PC-3 (cell line): ENCODE measurements at places on chromosomes 3 and 15. TPM values are rescaled to one million over a fixed set of nuclear protein-coding genes. Genes with fewer than 3 reads are reported as not detected.

- no peak overlapping the region for H3K4me3 ChIP-seq
- no peak overlapping the region for H3K27ac ChIP-seq
- no peak for DNase-seq
- no peaks in the 10 kb centered on the region for H3K27me3 ChIP-seq
- H3K4me1 ChIP-seq: peaks cover 13% of the 10 kb centered on the region
Measured at GRCh38 chr3:195219351-195220230, 51.4 kb downstream of the XXYLT1 start.

DNA sequence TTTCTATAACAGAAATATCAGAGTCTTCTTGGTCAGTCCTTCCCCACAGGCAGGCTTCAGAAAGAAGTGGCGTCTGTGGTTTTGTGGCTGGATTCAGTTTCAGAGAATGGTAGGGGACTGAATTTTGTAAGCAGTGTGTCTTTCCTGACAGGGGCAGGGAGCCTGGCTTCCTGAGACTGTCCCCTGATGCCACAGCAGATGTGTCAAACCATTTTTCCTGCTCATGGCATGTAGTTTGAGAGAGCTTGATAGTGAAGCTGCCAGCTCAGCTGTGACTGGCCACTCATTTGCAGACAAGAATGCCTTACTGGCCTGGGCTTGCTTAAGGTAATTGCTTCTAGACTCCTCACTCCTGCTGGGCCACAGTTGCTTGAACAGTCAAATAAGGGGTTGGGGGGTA is 26.4 kb downstream of the LARS2 start:
- no peak for DNase-seq
- H3K36me3 ChIP-seq: peaks cover 8% of the 10 kb centered on the region; the same call in 1 of the 2 replicates
- H3K27me3 ChIP-seq: no peaks in the 10 kb centered on the region
- no peak overlapping the region for H3K4me3 ChIP-seq

SV2B gene
- not detected in 2 replicates for total RNA-seq

ARNT2 gene
- 0.11 and 0.35 TPM in 2 replicates for total RNA-seq

DNA sequence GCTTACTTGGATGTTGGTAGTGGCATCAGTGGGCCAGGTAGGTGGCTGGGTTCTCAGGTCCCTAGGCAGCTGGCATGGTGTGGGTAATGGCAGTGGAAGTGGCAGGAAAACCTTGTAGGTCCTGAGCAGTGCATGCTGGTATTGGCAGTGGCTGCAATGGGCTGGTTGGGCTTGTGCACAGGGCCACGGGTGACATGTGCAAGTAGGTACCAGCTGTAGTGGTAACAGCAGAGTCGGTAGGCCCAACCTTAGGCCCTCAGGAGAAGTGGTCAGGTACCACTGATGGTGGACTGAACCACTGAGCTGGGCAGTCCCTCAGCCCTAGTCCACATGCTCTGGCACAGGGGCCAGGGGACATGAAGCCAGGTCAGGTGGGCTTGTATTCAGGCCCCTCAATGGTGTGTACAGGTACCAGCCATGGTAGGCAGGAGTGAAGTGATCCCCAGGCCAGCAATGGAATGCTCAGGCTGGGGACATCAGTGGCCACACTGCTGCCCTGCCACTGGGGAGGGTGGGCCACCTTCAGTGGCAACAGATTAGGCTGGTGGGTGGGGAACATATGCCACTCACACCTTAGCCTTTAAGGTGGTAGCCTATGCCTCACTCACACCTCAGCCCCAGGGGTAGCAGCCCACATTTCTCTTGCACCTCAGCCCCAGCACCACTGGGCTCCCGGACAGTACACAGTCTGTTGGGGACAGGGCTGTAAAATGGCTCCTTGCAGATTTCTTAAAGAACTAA is 118.1 kb downstream of the LRRK1 start:
- H3K27me3 ChIP-seq: no peaks in the 10 kb centered on the region
- H3K27ac ChIP-seq: no peak overlapping the region
- no peak overlapping the region for H3K4me3 ChIP-seq
- no peaks in the 10 kb centered on the region for H3K4me1 ChIP-seq
- peaks cover 6% of the 10 kb centered on the region for H3K36me3 ChIP-seq
- no peak for DNase-seq

ROBO2 gene
- total RNA-seq: not detected in 2 replicates

CD200R1 gene
- total RNA-seq: not detected in 2 replicates

HRH1 gene
- total RNA-seq: 5.9 and 7.5 TPM in 2 replicates

DNA sequence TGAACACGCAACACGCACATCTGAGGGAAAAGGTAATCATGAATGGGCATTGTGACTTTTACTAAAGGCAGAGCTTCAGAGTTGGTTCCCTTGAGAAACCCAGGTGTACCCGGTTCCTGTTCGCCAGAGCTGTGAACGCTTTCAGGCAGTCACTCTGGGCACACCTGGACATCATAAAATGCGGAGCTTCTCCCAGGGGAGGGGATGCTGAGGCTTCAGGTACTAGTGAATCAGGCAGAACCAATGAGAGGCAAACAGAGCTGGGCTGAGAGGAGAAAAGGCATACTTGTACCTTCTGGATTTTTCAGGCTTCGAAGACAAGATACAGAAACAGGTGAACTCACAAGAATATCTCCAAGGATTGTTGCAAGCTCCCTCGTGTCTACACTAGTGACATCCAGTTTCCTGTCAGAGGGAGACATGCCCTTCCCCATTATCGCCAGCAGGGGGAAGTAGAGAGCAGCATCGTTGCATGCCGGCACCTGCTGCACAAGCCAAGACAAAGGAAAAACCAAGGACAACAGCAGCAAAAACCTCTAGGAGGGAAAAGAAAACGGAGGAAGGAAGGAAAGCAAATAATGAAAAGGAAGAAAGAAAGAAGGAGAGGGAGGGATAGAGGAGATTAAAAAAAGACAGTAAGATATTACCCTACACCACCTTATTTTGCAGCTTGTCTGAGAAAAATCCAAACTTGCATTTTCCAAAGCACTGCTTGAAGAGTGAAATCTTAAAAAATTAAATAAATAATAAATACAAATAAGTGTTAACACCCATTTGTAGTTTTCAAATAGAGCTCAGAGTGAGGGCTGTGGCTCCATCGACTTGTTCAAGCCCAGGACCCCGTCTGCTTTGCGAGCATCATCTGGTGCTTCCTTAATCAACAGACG is 2.0 kb downstream of the AHSG start:
- peak overlapping the region; percentile 22; the same call in 1 of the 2 replicates for H3K4me3 ChIP-seq
- H3K27ac ChIP-seq: no peak overlapping the region
- peak; percentile 90 for DNase-seq

DNA sequence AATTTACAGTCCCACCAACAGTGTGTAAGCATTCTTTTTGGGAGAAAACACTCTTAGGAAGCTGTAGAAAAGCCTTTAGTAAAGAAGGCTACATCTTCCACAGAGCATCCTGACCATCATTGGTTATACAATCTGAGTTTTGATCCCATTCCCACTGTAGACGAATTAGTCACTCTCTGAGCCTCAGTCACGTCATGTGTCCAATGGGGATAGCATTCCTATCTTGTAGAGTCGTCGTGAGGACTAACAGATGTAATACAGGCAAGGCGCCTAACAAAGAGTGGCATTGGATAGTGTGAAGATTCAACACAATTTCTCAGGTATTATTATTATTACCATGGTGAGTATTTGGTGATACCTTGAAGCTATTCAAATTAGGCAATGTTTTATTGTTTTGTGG is 44.0 kb upstream of the ALDH1A3 start:
- H3K27ac ChIP-seq: no peak overlapping the region
- no peak for DNase-seq
- H3K4me3 ChIP-seq: no peak overlapping the region

DNA sequence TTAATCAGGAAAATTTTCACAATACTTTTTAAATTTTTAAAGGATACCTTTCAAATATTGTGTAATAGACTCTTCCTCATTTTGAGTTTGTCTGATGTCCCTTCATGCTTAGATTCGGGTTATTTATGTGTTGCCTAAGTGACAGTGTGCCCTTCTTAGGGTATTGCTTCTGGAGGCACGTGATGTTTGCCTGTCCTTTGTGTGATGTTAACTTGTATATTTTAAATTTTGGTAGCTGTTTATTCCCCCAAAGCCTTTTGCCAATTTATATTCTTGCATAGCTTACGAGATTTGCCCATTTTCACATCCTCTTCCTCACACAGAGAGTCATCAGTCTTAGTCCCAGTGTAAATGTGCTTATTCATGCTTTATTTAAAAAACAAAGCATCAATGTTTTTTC is 433.1 kb downstream of the EPHB1 start:
- no peaks in the 10 kb centered on the region for H3K4me1 ChIP-seq
- DNase-seq: no peak
- H3K27me3 ChIP-seq: no peaks in the 10 kb centered on the region
- no peak overlapping the region for H3K27ac ChIP-seq

GHSR gene
- not detected in 2 replicates for total RNA-seq

DNA sequence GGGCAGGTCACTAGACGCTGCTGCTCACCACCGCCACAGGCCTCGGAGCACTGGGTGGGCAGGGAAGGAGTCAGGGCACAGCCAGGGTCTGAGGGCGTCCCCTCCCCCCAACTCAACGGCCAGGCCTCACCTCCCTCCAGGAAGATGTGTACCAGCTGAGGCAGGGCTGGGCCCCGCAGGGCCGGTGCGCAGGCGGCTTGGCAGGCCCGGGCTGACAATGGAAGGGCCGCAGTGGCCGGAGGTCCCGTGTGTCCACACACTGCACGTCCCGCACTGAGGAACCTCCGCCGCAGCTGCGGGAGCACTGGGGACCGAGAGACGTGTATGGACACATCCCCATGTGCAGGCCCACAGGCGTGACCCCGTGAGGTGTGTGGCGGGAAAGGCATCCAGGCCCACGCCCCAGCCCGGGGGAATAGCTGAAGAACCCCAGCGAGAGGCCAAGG is 47.4 kb downstream of the ADAMTS7 start:
- no peak overlapping the region for H3K27ac ChIP-seq
- no peaks in the 10 kb centered on the region for H3K27me3 ChIP-seq
- H3K4me1 ChIP-seq: no peaks in the 10 kb centered on the region
- DNase-seq: no peak

DNA sequence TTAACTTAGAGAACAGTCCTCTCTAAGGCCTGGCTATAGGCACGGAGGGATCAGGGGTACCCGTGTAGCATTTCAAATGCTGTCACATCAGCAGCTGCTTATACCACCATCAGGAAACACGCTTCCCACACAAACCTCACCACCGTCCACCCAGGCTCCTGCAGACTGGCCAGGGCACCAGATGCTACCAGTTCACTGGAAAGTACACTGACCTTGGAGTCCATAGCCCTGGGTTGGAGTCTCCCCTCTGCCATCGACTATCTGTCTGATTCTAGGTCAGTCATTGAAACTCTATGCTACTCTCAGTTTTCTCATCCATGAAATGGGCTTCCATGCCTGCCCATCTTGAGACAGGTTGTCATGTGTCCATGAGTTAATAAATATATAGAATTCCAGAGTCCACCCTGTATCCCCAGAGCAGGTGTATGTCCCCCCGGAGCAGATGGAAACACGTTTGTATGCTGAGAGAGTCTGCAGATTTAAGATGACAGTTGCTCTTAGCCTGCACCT is 156.0 kb upstream of the SMAD3 start:
- H3K4me3 ChIP-seq: no peak overlapping the region
- H3K36me3 ChIP-seq: no peaks in the 10 kb centered on the region
- H3K4me1 ChIP-seq: no peaks in the 10 kb centered on the region
- H3K27me3 ChIP-seq: no peaks in the 10 kb centered on the region
- no peak for DNase-seq

HIGD2B gene
- total RNA-seq: 0.11 TPM in 1 of 2 replicates, not detected in the other

FGF7 gene
- not detected in 2 replicates for total RNA-seq

GCNT3 gene
- 0.18 TPM in 1 of 2 replicates, not detected in the other for total RNA-seq

DNA sequence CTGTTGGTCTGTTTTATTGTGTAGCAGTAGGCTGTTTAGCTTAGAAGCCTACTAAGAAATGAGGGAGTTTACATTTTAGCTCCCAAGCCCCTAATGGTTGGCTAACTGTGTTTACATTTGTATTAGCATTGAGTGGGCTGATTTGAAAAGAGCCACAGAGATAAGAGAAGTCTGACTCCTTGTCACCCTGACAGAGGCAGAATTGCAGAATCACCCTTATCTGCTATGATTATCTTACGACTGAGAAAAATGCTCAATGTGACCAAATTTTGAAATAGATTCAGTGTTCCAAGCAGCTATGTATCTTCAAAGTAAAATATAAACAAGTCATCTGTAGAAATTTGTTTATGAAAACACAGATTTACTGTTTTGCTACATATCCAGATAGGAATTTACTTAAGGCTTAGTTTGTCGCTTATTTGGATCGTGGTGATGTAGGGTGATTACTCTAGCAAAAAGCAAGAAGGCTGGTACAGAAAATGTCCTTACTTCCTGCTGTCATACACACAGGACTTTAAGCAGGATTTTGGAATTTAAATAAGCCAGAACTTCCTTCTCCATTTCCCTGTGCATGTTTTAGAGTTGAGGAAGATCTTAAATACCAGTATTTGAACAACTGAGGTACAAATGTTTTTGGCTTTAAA is 19.0 kb downstream of the SEMA6D start:
- no peak overlapping the region for H3K4me3 ChIP-seq
- no peaks in the 10 kb centered on the region for H3K27me3 ChIP-seq
- H3K4me1 ChIP-seq: no peaks in the 10 kb centered on the region
- DNase-seq: no peak
- H3K27ac ChIP-seq: no peak overlapping the region
- H3K36me3 ChIP-seq: no peaks in the 10 kb centered on the region

IL17RD gene
- total RNA-seq: 3.1 and 3.7 TPM in 2 replicates

GRCh38 chr3:178001670-178002101 is 534.5 kb upstream of the KCNMB2 start:
- no peaks in the 10 kb centered on the region for H3K27me3 ChIP-seq
- H3K27ac ChIP-seq: no peak overlapping the region
- no peaks in the 10 kb centered on the region for H3K36me3 ChIP-seq
- DNase-seq: no peak
- H3K4me1 ChIP-seq: no peaks in the 10 kb centered on the region
- no peak overlapping the region for H3K4me3 ChIP-seq

CLRN1 gene
- total RNA-seq: not detected in 2 replicates

TMCO5A gene
- not detected in 2 replicates for total RNA-seq

GRCh38 chr3:114758831-114759699 is 388.0 kb downstream of the ZBTB20 start:
- H3K27me3 ChIP-seq: no peaks in the 10 kb centered on the region
- DNase-seq: no peak
- no peaks in the 10 kb centered on the region for H3K36me3 ChIP-seq
- H3K4me3 ChIP-seq: no peak overlapping the region

DNA sequence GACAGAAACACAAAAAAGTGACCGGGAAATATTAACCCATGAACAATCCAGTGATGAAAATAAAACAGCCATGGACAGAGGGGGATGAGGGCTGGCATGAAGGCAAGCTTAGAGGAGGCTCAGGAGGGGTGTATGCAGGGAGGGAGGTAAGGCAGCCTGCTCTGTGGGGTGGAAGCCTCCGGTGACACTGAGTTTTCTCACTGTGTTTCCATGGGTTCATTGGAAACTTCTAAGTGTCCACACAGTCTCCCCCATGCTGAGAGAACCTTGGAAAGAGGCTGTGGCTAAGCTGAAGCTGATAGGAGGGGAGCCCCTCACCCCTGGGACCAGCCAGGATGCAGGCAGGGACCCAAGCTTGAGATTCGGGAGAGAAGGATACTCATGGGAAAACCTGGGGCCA is 6.8 kb upstream of the SKOR1 start:
- peaks cover 21% of the 10 kb centered on the region for H3K27me3 ChIP-seq
- H3K4me1 ChIP-seq: no peaks in the 10 kb centered on the region
- no peak for DNase-seq

STRIT1 gene
- total RNA-seq: not detected in 2 replicates

GRCh38 chr3:9704347-9705322 is 1.0 kb downstream of the CPNE9 start:
- H3K36me3 ChIP-seq: no peaks in the 10 kb centered on the region
- DNase-seq: peak; percentile 19
- H3K27ac ChIP-seq: no peak overlapping the region
- H3K4me1 ChIP-seq: peaks cover 12% of the 10 kb centered on the region; the same call in 1 of the 2 replicates
- H3K4me3 ChIP-seq: peak overlapping the region; percentile 61

- DNase-seq: peak; percentile 36
- H3K36me3 ChIP-seq: peaks cover 13% of the 10 kb centered on the region; the same call in 1 of the 2 replicates
- no peaks in the 10 kb centered on the region for H3K27me3 ChIP-seq
- H3K4me3 ChIP-seq: no peak overlapping the region
- no peaks in the 10 kb centered on the region for H3K4me1 ChIP-seq
- H3K27ac ChIP-seq: no peak overlapping the region
Measured at GRCh38 chr3:97937205-97937604, 35.0 kb downstream of the RIOX2 start.

AMT gene
- total RNA-seq: 1.6 and 1.8 TPM in 2 replicates
